ENCODE measurements at places on chromosomes 3 and 15.

GRCh38 chr15:85094685-85095084, 113.0 kb downstream of the PDE8A start:
- DNase-seq, result peak; percentile 45

DNA sequence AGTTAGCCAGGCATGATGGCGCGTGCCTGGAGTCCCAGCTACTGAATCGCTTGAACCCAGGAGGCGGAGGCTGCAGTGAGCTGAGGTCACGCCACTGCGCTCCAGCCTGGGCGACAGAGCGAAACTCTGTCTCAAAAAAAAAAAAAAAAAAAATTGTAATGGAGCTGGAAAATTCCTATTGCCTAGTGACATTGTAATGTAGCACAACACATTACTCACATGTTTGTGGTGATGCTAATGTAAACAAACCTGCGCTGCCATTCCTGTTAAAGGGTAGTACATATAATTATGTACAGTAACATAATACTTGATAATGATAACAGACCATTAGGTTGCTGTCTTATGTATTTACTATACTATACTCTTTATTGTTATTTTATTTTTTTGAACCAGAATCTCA, 39.1 kb downstream of the KNL1 start:
- peak; percentile 59 for DNase-seq

DNA sequence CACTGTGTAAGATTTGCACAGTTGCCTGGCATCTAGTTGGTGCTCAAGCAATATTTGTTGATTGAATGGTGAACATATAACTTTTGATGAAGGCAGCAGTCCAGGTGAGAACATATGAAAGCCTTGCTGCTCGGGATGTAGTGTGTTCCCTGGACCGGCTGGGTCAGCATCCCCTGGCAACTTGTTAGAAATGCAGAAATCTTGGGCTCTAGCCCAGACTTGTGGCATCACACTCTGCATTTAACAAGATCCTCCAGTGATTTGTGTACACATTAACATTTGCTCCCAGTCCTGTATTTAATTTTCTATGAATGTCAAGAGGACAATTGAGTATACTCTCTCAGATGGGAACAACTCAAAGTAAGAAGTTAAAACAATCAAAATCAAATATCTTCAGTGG, 69.0 kb upstream of the SAMMSON start:
- peak; percentile 60 for DNase-seq

DNA sequence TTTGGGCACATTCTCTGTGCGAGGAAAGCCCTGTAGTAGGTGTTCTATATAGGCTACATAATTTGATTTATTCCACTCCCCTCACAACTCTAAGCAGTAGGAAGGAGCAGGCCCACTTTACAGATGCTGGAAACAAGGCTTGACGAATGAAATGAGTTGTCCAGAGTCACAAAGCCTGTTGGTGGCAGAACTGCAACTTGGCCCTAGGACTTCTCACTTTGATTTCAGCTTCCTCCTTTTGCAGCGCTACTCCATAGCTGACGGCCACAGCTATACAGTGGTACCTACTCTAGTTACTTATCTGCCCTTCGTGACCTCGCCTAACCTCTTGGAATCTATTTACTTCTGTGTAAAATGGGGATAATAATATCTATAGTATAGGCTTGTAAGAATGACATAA, 2.5 kb upstream of the IRAK2 start:
- no peak for DNase-seq

DNA sequence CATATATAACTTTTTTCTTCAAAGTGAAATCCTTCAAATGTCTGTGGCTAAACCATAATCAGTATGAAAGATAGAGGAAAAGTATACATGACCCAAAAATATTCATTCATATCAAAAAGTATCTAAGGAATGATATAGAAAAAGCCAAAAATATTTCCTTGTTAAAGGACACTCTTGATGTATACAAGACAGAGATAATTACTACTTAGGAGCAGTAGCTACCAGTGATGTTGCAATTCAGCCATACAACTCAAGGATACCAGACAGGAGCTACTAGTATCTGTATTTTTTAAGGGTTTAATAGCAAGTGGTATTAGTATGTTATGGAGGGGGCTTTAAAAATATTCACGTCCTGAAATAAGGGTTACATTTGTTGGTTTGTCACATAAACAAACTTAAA, 37.0 kb downstream of the FBXL22 start:
- no peak for DNase-seq

GRCh38 chr3:146142757-146143156, 18.2 kb downstream of the PLOD2 start:
- DNase-seq, result peak; percentile 67

- DNase-seq, result no peak
Measured at GRCh38 chr3:57943525-57944495, 64.4 kb upstream of the FLNB start.

GRCh38 chr15:57652481-57652880, 54.0 kb upstream of the POLR2M start:
- DNase-seq, result no peak

DNA sequence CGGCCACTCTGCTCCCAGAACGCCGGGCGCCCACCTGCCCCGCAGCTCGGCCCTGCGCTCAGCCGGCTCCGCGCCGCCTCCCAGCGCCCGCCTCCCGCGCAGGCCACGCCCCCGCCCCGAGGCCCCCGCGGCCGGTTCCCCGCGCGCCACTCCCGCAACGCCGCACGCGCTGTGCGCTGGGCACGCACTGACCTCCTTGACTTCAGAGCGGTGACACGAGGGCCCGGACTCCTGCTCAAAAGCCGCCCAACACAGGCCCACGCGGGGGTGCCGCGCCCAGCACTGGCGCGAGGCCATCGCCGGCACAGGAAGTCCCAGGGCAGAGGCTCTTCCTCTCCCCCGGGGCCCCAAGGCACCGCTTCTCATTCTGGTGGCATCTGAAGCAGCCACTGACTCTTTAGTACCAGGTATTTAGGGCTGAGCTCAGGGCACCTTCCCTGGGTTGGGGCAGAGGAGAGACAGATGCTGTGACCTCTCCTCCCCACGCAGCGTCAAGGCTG, 12.4 kb downstream of the TNK2 start:
- DNase-seq, result peak; percentile 60

- DNase-seq, result no peak
Measured at GRCh38 chr3:23459465-23459864, 256.3 kb downstream of the UBE2E2 start.

DNA sequence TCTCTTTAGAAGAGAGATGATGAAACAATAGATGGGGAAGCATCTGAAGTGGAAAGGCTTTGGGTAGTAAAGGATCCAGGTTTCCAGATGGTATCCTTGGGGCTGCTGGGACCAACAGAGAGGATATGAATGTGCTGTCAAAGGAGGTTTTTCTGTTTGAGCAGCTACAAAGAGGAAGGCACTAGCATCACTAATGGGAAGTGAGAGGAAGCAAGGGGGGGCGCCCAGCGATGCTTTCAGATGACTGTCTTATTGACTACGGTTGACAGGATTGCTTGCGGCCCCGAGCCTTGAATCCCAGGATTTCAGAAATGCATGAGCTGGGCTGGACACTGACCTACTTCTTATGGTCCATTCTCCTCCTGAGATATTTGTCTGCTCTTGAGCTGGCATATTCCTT, 103.8 kb upstream of the GALNT15 start:
- no peak for DNase-seq

DNA sequence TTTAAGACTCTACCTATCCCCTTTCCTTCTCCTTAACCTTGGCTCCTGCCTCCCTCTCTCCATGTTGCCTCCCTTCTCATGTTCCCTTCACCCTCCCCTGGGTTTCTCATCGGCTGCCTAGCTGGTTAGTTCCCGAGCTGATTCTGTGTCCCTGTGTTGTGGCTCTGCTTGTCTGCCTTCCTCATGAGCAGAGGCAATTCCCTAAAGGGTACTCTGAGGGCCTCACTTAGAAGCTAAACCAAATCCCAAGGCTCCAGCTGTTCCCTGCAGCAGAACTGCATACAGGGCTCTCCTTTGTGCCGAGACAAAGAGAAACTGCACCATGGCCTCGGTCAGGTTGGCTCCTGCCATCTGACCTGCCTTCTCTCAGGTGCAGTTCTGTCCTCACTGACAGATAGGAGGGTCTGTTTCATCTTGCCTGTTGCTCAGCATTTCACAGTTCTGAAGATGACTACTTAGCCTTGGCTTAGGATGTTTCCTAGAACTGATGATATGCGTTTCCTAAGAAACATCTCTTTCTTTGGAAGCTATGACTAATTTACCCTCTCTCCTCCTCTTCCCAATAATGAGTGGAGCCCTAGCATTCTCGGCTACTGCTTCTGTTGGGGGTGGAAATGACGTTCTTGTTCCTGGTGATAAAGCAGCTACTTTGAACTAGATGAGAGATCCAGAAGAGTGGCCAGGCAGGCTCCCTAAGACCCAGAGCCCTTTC, 27.1 kb downstream of the DUOX1 start:
- DNase-seq, result peak; percentile 52

DNA sequence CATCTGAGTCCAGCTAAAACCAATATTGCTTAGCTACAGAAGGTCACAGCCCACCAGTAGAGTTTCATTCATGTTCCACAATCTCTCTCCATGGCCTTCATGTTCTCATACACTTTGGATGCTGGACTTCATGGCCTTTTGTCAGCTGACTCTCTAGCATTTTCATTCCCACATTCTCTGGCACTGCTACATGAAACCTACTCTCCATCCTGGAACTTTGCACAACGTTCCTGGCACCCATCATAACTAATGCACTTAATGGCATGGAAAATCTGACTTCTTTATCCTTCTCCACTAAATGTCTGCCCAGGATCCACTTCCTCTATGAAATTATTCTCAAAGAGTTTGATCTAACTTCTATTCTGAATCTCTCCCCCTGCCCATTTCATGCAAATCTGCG, 56.9 kb downstream of the SLC9A9 start:
- no peak for DNase-seq

- DNase-seq, result no peak
Measured at GRCh38 chr3:29268651-29269050, 12.2 kb upstream of the RBMS3 start.

- no peak for DNase-seq
Measured at GRCh38 chr3:60528651-60529050, 722.6 kb downstream of the FHIT start.

GRCh38 chr15:43958861-43959330, 132.1 kb downstream of the WDR76 start:
- peak; percentile 81 for DNase-seq

DNA sequence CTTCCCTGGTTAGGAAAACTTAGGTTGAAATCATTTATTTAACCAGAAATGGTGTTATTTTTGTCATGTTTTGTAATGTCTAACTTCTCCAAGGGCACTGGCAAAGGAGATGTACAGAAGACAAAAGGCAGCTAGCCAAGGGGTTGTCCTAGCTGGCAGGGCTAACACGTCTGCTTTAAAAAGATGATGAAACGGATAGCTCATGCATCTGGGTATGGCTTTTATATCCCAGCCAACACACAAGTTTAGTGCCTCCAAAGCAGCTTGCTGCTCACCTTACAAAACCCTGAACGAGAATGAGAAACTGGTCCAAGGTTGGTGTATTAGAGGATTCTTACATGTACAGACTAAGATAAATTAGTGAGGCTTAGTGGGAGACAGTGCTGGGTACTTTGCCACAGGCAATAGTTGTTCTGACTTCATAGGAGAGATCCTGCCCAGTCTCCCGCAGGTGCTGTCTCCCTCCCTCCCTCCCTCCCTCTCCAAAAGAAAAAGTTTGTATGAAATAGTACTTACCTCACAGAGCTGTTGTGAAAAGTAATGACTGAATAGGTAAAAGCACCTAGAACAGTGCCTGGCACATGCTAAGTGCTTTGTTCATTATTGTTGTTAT, 47.8 kb downstream of the KCNMB2 start:
- DNase-seq, result no peak

- DNase-seq, result no peak
Measured at GRCh38 chr3:71168880-71169411, 414.6 kb downstream of the FOXP1 start.

- DNase-seq, result no peak
Measured at GRCh38 chr15:98077186-98077585, 116.7 kb downstream of the ARRDC4 start.

GRCh38 chr3:186754006-186754405, 29.4 kb upstream of the EIF4A2 start:
- DNase-seq, result peak; percentile 19

GRCh38 chr15:38085114-38085513, 150.7 kb downstream of the TMCO5A start:
- DNase-seq, result no peak

DNA sequence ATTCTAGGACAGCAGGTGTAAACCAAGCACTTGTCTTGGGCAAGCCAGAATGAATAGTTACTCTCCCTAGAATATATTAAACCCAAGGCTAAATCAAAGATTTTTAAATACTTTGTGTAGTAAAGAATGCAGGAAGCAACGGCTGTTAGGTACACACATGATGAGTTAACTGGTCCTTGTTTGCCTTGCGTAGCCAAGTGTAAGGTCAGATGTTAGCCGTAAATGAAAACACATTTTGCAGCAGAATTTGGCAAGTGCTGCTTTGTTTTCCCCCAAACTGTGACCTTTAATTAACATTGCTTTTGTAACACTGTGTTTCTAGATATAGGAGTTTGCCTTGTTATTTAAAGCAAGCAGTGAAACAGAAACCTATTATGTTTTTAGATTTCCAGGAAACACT, 368.7 kb downstream of the IL5RA start:
- no peak for DNase-seq

DNA sequence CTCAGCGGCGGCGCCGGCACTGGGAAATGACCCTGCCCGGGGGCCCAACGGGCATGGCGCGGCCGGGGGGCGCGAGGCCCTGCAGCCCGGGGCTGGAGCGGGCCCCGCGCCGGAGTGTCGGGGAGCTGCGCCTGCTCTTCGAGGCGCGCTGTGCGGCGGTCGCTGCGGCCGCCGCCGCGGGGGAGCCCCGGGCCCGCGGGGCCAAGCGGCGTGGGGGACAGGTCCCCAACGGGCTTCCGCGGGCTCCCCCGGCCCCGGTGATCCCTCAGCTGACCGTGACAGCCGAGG, 172 bp downstream of the ITPKA start:
- DNase-seq, result no peak

DNA sequence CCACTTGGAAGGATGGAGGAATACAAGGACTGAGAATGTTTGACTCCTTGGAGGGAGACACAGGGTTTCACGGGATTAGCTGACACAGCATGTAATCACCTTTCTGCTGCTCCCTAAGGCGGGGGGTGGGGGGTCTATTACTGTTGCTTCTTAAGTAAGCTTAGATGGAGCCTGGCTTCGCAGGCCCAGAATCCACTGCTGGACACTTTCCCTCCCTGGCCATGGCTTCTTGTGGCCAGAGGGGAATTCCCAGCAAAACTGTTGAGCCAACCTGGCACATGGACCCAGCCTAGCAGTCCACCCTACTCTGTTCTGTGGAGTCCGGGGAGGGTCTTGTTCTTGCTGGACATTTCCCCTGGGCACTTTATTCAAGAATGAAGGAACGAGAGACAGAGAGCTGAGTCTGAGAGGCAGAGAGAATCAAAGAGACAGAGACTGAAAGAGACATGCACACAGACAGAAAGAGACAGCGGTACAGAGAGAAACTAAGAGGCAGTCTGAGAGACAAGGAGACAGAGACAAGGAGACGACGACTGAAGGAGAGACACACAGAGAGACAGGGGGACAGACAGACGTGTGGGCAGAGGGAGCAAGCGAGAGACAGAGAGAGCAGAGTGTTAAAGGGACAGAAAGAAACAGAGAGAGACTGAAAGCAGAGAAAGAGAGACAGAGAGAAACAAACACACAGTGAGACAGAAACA, 55.6 kb upstream of the DLG1 start:
- DNase-seq, result peak; percentile 86
